Stomach (tissue), 19 donors: ENCODE measurements at places on chromosomes 5 and 9. TPM values are rescaled to one million over a fixed set of nuclear protein-coding genes. Genes with fewer than 3 reads are reported as not detected.

The ANKRD34B gene
- not detected for total RNA-seq

The AHRR gene
- total RNA-seq = not detected

The NMUR2 gene
- 0.37 TPM for total RNA-seq

GRCh38 chr9:101737165-101737704, 1.2 kb downstream of the GRIN3A start:
- no peaks in the 10 kb centered on the region for H3K36me3 ChIP-seq
- H3K27ac ChIP-seq = no peak overlapping the region
- peaks cover 23% of the 10 kb centered on the region for H3K4me1 ChIP-seq
- H3K27me3 ChIP-seq = peaks cover 59% of the 10 kb centered on the region

- no peak for DNase-seq
- H3K4me3 ChIP-seq = no peak overlapping the region
- peaks cover 48% of the 10 kb centered on the region for H3K4me1 ChIP-seq
- no peaks in the 10 kb centered on the region for H3K27me3 ChIP-seq
- peaks cover 29% of the 10 kb centered on the region for H3K36me3 ChIP-seq
Observed at GRCh38 chr9:124299515-124300090, 41.9 kb downstream of the NEK6 start.

The EPB41L4A gene
- total RNA-seq = 14.3 TPM

The GBA2 gene
- 160 TPM for total RNA-seq

DNA sequence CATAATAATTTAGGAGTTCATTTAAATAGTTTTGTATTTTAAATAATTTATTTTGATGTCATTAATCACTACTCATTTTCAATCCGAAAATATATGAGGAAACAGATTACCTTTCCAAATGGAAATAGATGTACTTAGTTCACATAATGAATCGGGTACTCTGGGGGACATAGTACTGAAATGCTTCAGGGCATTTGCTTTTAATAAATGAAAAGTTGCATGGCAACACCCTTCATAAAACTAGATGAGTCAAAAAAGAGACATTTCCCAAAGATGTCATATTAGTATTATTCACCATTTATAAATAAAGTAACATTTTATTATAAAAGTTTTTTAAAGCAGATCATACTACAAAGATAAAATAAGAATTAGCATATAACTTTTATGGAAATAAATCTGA, 177.8 kb downstream of the MCTP1 start:
- no peaks in the 10 kb centered on the region for H3K27me3 ChIP-seq
- H3K4me1 ChIP-seq = no peaks in the 10 kb centered on the region
- no peak overlapping the region for H3K27ac ChIP-seq
- DNase-seq = no peak

GRCh38 chr9:85237478-85237877, 504.3 kb downstream of the AGTPBP1 start:
- no peak overlapping the region for H3K27ac ChIP-seq
- H3K27me3 ChIP-seq = no peaks in the 10 kb centered on the region
- no peaks in the 10 kb centered on the region for H3K36me3 ChIP-seq
- no peak for DNase-seq
- no peak overlapping the region for H3K4me3 ChIP-seq
- no peaks in the 10 kb centered on the region for H3K4me1 ChIP-seq

- H3K27me3 ChIP-seq = no peaks in the 10 kb centered on the region
- no peak for DNase-seq
- no peak overlapping the region for H3K4me3 ChIP-seq
- no peak overlapping the region for H3K27ac ChIP-seq
- no peaks in the 10 kb centered on the region for H3K36me3 ChIP-seq
- no peaks in the 10 kb centered on the region for H3K4me1 ChIP-seq
Observed at GRCh38 chr9:82037126-82037525, 48.6 kb downstream of the SPATA31D1 start.

DNA sequence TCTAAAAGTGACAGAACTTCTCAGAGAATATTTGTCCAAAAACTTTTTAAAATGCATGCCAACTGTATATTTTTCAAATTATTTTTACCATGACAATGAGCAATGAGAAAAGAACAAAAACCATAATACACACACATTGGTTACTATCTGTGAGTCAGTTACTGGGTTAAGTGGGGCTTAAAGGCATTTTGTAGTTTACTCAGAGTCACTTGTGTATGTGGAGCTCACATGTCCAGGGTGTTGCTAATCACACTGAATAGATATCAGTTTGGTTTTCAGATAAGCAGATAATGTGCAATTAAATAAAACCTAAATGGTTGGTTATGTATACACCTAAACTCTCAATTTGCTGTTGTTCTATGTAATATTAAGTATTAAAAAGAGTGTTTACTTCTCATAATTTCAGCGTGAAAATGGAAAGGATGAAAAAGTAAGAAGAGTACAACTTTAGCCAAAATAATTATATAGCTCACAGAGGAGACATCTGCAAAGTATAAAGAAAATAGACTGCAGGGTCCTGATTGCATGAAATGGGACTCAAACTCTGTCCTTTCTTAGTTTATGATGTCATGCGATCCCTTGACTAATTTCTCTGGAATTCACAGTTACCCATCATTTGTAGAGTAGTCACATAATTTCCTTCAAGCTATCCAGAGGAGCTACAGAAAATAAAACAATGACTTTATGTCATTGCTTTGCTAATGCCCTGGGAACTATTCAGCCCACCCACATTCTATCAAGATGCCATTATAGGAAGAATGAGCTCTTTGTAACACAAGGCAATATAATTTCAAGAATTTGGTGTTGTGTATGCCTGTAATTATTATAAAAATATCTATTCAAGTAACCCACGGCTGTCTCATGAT, 388.0 kb upstream of the ZNF608 start:
- H3K27ac ChIP-seq = no peak overlapping the region
- no peak for DNase-seq
- H3K4me1 ChIP-seq = no peaks in the 10 kb centered on the region
- H3K36me3 ChIP-seq = no peaks in the 10 kb centered on the region
- no peaks in the 10 kb centered on the region for H3K27me3 ChIP-seq

GRCh38 chr5:133758641-133759040, 146.3 kb upstream of the FSTL4 start:
- no peak overlapping the region for H3K27ac ChIP-seq
- H3K4me3 ChIP-seq = no peak overlapping the region
- no peaks in the 10 kb centered on the region for H3K4me1 ChIP-seq
- no peaks in the 10 kb centered on the region for H3K36me3 ChIP-seq
- no peak for DNase-seq

The PCDHA9 gene
- not detected for total RNA-seq

GRCh38 chr5:167642181-167642580, 649.3 kb upstream of the WWC1 start:
- H3K27ac ChIP-seq = no peak overlapping the region
- no peaks in the 10 kb centered on the region for H3K36me3 ChIP-seq
- DNase-seq = no peak
- H3K27me3 ChIP-seq = no peaks in the 10 kb centered on the region
- H3K4me3 ChIP-seq = no peak overlapping the region

The CHSY3 gene
- total RNA-seq = 6.1 TPM

GRCh38 chr9:131420980-131421624, 27.2 kb downstream of the PRRC2B start:
- H3K36me3 ChIP-seq = no peaks in the 10 kb centered on the region
- DNase-seq = no peak
- no peak overlapping the region for H3K27ac ChIP-seq
- no peaks in the 10 kb centered on the region for H3K27me3 ChIP-seq
- H3K4me3 ChIP-seq = no peak overlapping the region

DNA sequence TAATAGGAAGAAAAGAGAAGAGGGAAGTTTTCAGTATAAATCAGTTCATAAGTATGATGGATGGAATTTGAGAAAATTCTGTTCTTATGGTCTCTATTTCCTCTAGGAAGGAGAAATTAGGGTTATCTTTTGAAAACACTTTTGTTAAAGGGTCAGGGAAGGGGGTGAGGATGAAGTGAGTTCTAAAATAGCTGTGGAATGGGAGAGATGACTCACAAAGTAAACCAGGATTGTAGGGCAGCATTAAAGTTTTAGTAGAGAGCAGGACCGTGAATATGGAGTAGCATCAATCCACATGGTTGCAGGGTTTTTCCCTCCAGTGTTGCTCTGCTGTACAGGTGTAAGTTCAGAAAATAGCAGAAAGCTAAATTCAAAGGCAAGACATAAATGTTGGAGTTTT, 32.4 kb downstream of the MUSK start:
- no peaks in the 10 kb centered on the region for H3K27me3 ChIP-seq
- H3K4me3 ChIP-seq = no peak overlapping the region
- no peaks in the 10 kb centered on the region for H3K4me1 ChIP-seq
- no peak for DNase-seq
- H3K36me3 ChIP-seq = no peaks in the 10 kb centered on the region

DNA sequence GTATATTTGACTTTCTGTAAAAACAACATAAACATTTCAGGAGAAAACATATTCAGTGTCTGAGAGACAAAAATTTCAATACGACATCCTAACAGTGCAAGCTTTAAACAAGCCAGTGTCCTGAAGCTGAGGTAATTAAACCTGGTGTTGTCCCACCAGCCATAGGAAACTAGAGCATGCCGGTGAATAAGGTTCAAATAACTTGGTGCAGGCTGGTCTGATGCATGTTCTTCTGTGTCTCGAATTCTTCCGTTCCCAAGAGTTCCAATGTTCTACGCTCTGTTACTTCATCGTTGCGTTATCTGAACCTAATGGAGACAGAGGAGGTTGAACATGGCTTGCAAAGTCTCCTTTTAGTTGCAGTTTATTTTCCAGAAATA, 48.9 kb downstream of the ADAMTS16 start:
- H3K4me3 ChIP-seq = no peak overlapping the region
- H3K27me3 ChIP-seq = no peaks in the 10 kb centered on the region
- H3K36me3 ChIP-seq = no peaks in the 10 kb centered on the region
- H3K27ac ChIP-seq = no peak overlapping the region
- DNase-seq = no peak

DNA sequence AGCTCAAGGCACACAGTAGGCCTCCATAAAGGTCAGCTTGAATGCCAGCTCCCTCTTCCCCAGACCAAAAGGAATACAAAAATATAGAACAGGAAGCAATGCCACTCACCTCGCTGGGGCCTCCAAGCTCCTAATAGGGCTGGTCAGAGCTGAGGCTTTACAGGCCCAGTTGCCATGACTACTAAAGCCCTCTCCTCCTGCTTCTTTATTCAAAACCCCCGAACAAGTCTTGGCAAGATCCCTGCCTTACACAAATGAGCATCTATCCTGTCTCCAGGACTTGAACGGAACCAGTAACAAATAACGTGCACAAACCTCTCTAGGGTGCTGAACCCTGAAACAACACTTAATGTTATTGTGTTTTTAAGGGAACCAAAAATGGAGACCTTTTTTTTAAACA, 136.3 kb downstream of the SIL1 start:
- H3K27me3 ChIP-seq = no peaks in the 10 kb centered on the region
- H3K27ac ChIP-seq = no peak overlapping the region
- H3K4me1 ChIP-seq = peaks cover 45% of the 10 kb centered on the region
- no peaks in the 10 kb centered on the region for H3K36me3 ChIP-seq

GRCh38 chr9:78306222-78307076, 9.5 kb downstream of the PSAT1 start:
- no peaks in the 10 kb centered on the region for H3K4me1 ChIP-seq
- H3K36me3 ChIP-seq = peaks cover 50% of the 10 kb centered on the region
- no peak overlapping the region for H3K27ac ChIP-seq

- no peaks in the 10 kb centered on the region for H3K27me3 ChIP-seq
- no peak overlapping the region for H3K4me3 ChIP-seq
- DNase-seq = no peak
Observed at GRCh38 chr9:14066831-14067230, 247.1 kb downstream of the NFIB start.

- peaks cover 14% of the 10 kb centered on the region for H3K36me3 ChIP-seq
- peaks cover 85% of the 10 kb centered on the region for H3K4me1 ChIP-seq
- DNase-seq = no peak
- peak overlapping the region; percentile 62 for H3K27ac ChIP-seq
- H3K27me3 ChIP-seq = no peaks in the 10 kb centered on the region
- H3K4me3 ChIP-seq = no peak overlapping the region
Observed at GRCh38 chr5:10757922-10758555, 3.0 kb downstream of the DAP start.

The MEF2C gene
- 13.6 TPM for total RNA-seq

The C5orf46 gene
- not detected for total RNA-seq

- H3K27me3 ChIP-seq = no peaks in the 10 kb centered on the region
- H3K36me3 ChIP-seq = no peaks in the 10 kb centered on the region
- peaks cover 4% of the 10 kb centered on the region for H3K4me1 ChIP-seq
- DNase-seq = peak; percentile 42
- peak overlapping the region; percentile 20 for H3K27ac ChIP-seq
Observed at GRCh38 chr9:70100362-70100761, 56.7 kb downstream of the MAMDC2 start.

GRCh38 chr9:672851-673250, 168.6 kb upstream of the DMRT1 start:
- H3K4me3 ChIP-seq = no peak overlapping the region
- no peak for DNase-seq
- no peak overlapping the region for H3K27ac ChIP-seq
- no peaks in the 10 kb centered on the region for H3K36me3 ChIP-seq

- no peak for DNase-seq
- no peaks in the 10 kb centered on the region for H3K36me3 ChIP-seq
- no peaks in the 10 kb centered on the region for H3K27me3 ChIP-seq
- no peaks in the 10 kb centered on the region for H3K4me1 ChIP-seq
- H3K27ac ChIP-seq = no peak overlapping the region
Observed at GRCh38 chr9:3751125-3751758, 225.4 kb upstream of the RFX3 start.

GRCh38 chr5:134503937-134504437, 21.5 kb upstream of the JADE2 start:
- H3K27ac ChIP-seq = peak overlapping the region; percentile 56
- H3K4me1 ChIP-seq = peaks cover 33% of the 10 kb centered on the region

The PHF24 gene
- not detected for total RNA-seq

The TRAF1 gene
- 5.5 TPM for total RNA-seq

The SOHLH1 gene
- not detected for total RNA-seq

DNA sequence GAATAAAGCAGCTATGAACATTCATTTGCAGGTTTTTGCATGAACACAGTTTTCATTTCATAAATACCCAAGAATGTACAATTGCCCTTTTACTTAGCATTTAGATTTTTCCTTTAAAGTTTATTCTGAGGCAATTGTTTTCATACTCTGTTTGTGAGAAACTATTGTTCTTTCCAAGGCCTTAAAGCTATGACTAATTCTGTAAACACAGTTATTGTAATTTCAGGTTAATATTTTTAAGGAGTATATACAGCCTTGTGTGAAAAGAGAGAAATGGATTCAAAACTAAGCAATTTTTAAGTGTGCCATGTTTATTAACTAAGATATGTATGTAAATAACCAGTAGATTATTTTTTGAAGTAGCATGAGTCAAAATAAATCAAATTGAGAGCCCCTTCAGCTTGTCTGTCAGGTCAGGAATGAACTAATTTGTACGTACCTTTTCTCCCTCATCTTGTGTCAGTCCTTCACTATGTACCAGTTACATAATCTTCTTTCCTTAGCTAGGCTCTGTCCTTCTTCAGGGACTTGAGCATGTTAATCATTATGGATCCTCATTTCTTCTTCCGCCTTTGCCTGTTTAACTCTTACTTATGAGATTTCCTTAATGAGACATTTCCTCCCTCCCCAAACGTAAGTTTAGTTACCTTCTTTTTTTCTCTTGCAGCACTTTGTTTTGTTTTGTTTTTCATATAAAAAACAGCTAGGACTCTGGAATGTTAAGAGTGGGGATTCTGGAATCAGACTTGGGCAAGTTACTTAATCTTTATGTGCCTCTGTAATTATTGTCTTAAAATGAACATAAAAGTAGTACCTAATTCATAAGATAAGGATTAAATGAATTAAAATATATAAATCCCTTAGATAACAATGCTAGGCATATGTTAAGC, 63.6 kb downstream of the NIPBL start:
- H3K27me3 ChIP-seq = no peaks in the 10 kb centered on the region
- H3K4me3 ChIP-seq = no peak overlapping the region

The UBE2D2 gene
- 220 TPM for total RNA-seq

The TAF11L5 gene
- total RNA-seq = not detected

The SH3GL2 gene
- total RNA-seq = 7.7 TPM

The CTNND2 gene
- 1.6 TPM for total RNA-seq

The DNLZ gene
- total RNA-seq = 8.1 TPM

GRCh38 chr5:170478306-170478705, 25.5 kb upstream of the KCNIP1 start:
- no peak overlapping the region for H3K4me3 ChIP-seq
- no peak for DNase-seq
- no peak overlapping the region for H3K27ac ChIP-seq

The INSYN2B gene
- not detected for total RNA-seq
